ENCODE measurements at places on chromosomes 6 and 20.

- DNase-seq, result no peak
These were observed 11.7 kb downstream of the PPIL1 start for GRCh38 chr6:36862848-36863382.

GRCh38 chr20:4476903-4477500 is 244.7 kb upstream of the PRND start:
- no peak for DNase-seq

- DNase-seq, result no peak
These were observed 354.4 kb downstream of the ZFAND3 start for GRCh38 chr6:38173909-38174308.

- DNase-seq, result no peak
These were observed 131.6 kb downstream of the OGFRL1 start for GRCh38 chr6:71420095-71420692.

DNA sequence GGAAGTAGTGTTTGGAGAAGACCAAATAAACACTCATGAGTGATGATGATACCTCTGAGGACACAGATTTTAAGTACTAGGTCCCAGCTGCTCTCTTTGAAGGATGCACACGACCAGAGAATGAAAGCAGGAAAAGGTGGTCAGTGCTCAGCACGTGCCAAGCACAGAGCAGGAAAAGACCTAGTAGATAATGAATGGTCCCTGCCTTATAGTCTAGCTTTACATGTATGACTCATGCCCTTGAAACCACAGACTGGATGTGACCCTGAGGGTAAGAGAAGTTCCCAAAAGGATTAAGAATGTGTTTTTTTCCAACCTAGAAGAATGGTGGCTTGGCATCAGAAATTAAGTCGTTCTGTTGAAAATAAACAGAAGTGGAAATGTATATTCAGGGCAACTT is 2.8 kb upstream of the MC3R start:
- DNase-seq, result no peak

DNA sequence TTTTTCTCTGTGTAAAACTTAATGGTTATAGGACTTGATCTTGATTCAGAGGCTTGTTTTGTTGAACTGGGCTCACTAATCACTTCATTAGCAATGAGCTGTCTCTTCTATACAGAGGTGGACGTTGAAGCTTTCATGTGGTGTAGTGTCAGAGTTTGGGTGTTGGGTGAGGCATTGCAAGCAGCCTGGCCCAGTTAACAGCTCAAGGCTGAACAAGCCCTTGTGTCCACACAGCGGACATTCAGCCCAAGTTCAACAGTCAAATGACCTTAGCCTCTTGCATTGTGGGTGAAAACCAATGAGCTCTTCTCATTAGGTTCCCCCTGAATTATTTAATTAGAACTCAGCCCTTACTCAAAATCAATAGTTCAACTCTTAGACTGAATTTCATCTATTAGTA is 12.5 kb downstream of the COL10A1 start:
- DNase-seq, result no peak

- DNase-seq, result no peak
These were observed 25.9 kb upstream of the PPP1R3G start for GRCh38 chr6:5059036-5059896.

DNA sequence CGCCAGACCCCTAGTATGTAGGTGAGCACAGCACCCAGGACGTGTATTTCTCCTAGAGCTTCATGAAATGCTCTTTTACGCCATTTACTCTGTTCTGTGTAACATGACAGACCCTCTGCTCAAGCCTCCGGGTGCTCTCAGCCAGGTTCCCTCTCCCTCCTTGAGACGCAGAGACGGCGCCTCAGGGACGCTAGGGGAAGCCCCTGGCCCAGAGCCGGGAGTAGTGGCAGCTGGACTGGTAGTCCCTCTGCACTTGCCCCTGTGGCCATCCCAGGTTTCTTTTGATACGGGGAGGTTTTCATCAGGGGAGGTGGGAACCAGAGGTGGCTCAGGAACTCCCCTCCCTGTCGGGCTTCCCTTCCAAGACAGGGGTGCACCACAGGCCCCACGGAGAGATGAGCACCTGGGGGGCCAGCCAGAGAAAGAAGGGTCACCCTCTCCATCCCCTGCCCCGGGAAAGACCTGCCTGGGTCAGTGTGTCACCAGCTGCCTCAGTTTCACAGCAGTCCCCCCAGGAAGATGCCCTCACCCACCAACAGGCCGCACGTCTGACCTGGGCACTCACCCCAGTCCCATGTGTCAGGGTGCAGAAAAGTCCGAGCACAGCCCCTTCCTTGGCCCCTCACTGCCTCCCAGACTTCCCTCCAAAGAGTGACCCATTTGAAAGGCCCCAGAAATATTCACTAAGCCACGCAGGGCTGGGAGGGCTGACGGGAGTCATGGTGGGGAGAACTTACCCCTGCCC is 58.1 kb upstream of the AFDN start:
- no peak for DNase-seq

GRCh38 chr20:47223896-47224295 is 132.6 kb downstream of the ZMYND8 start:
- DNase-seq, result no peak

DNA sequence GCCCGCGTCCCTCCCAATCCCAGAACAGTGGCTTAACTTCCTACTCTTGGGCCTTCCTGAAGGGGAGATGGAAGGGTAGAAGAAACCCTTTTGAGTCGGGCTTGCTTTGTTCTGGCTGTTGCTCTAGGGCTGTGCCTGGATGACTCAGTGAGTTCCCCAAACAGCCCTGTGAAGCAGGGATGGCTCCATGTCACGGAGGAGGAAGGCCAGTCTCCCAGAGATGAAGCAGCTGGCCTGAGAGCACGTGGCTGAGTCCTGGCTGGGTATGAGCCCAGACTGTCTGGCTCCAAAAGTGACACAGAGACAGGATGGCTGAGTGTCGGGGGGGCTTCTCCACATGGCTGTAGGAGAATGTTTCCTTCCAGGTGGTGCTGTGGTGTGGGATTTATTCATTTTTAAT is 4.6 kb downstream of the SYTL3 start:
- DNase-seq, result no peak

DNA sequence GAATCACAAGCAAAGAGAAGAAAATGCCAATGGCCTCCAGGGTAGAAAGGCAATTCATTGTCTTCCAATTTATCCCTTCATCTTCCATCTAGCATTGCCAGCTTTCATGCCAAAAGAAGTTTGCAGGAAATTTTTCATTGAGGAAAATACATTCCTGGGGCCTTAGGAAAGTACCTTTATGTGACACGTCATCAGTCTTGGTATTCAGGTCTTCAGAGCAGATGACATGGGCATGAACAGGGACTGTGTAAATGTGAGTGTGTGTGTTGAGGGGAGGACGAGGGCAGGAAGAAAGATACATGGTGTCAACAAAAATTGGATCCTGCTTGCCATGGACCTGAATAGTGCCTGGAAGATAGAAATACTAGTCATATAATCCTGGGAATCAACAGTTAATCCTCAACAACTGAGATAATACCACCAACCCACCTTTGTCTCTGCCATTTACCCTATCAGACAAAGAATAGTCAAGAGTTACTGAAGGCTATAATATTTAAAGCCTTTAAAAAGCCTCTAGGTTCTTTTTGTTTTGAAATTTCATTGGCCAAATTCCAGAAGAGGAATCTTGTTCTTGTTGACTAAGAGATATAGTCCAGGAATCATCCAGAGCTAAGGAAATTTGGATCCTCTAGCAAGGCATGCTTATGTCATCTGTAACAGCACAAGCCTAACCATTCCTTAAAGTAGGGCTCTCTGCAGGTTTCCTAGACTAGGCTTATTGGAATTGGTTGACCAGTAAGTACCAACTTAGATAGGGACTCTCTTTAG is 405.8 kb upstream of the SASH1 start:
- DNase-seq, result no peak

GRCh38 chr6:143336446-143337152 is 113.9 kb downstream of the ADAT2 start:
- DNase-seq, result no peak

DNA sequence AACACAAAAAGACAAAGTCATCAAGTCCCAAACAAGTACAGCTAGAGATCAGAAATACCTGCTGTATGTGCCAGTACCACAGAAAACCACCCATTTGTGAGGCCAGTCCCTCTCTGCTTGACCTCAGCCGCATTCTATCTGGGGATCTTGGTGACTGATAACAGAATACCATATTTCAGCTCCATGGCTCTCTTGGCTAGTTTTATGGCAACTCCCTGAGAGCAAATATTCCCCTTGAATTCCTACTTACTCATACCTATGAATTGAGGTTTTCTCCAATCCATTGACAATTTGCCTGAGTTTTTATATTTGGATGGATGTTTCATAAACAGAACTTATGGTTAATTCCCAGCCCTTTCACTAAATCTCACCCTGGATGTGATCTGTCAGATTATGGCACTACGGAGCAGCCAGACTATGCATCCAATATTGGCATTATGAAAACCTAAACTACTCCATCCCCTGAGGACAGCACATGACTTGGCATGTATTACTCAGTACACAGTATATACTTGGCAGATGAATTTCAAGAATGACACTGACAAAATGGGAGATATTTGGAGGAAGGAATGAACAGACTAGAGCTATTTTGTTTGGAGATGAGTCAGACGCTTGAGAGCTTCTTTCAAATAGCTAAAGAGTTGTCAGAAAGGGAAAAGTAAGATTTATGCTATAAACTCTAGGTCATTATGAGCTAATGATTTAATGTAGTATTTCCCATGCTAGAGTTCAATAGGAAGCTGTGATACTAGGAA is 95.7 kb downstream of the PRDM1 start:
- no peak for DNase-seq

DNA sequence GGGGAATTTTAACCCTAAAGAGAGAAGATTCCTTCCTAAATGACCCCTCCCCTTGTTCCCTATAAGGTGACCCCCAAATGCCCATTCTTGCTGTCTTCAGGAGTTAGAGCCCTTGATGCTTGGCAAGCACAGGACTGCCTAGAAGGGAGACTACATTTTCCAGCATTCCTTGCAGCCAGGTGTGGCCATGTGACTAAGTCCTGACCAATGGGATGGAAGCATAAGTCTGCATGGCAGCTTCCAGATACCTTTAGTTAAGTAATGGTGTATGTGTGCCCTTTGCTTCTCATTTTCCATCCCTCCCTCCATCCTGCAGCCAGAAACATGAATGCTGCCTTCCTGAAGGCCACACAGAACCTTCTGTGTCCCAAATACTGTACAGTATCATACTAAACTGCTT is 5.5 kb downstream of the BFSP1 start:
- DNase-seq, result no peak

DNA sequence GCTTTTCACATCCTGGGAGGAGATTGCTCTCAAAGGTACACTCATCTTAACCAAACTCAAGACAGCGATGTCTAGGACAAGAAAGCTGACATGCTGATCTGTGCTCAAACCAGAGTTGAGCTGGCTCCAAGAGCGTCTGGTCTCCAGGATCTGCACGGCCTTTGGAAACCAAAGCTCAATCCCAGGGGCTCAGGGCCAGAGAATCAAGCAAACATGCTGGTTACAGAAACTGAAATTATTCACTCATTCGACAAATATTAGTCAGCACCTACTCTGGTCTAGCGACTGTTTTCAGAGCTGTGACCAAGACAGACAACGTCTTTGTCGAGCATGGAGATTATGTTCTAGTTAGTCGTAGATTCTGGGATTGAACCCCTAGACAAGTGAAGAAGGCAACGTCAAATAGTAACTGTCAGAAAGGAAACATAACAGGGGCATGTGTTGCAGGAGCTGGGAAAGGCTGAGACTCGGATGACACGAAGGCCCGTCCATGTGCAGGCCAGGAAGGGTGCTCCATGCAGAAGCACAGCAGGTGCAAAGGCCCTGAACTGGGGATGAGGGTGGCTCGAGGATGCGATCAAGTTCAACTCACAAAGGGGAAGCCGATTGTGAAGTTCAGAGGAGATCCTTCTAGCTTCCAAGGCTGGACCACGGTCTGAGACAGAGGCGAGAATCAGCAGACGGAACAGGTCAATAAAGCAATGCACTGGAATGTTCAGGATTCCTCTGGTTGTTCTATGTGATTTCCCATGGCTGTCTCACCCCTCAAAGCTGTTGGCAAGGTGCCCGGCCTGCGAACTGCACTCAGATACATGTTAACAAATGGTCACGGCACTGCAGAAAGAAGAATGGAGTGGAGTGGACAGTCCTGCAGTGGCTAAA is 12.5 kb upstream of the PCK1 start:
- DNase-seq, result no peak

DNA sequence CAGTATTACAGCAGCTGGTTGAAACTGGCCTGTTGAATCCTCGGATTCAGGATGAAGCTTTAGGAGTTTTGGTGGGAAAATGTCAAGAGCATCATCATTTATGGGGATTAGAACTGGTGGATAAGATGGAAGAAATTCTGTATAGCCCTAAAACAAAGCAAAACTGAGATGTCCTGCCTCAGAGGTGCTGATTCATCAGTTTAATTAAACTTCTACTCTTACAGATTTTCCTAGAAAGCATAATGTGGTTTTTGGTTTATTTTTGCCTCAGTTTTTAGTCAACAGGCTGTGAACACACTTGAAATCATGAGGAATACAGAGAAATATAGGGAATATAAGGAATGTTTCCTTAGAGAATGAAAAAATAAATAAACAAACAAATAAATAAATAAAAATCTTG is 228.7 kb upstream of the POU3F2 start:
- no peak for DNase-seq

- DNase-seq, result no peak
These were observed 32.5 kb downstream of the THEMIS start for GRCh38 chr6:127868338-127868737.

DNA sequence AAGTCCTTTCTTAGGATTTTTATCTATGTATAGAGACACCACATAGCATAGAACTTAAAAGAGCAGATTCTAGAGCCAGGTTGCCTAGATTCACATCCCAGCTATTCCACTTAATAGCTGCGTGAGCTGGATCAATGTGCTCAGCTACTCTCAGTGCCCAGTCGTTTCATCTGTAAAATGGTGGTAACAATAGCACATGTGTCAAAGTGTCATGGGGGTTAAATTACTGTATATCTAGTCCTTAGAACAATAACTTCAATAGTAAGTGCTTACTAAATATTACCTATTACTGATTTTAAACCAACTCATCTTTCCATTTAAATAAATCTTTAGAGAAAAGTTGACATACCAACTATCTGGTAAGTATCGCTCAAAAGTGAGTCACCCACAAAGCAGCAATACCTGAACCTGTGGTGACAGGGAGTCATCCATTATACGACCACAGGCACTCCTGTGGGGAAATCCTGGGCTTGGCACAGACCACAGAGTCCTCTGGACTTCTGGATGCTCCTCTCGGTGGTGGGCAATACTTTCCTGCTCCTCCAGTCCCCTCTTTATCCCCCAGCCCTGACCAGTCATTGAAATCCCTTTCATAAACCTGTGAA is 154.8 kb downstream of the PDSS2 start:
- DNase-seq, result no peak

GRCh38 chr6:147805155-147805554 is 296.7 kb downstream of the SAMD5 start:
- no peak for DNase-seq

DNA sequence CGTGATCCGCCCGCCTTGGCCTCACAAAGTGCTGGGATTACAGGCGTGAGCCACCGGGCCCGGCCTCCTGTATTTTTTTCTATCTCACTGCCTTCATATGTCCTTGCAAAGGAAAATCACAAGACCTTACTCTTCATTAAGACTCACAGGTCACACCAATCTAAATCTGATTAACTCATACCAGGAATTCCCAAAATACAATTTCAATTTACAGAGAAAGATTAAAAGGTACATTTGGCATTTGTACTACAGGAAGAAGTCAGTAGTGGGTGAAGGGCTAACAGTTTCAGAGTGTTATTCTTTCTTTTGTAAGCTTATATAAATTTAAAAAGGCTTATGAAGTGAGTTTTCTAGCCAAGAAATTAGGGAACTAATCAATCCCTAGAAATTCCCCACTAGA is 87.4 kb downstream of the GPR63 start:
- DNase-seq, result no peak
